ENCODE measurements at places on chromosomes 1 and 21.

DNA sequence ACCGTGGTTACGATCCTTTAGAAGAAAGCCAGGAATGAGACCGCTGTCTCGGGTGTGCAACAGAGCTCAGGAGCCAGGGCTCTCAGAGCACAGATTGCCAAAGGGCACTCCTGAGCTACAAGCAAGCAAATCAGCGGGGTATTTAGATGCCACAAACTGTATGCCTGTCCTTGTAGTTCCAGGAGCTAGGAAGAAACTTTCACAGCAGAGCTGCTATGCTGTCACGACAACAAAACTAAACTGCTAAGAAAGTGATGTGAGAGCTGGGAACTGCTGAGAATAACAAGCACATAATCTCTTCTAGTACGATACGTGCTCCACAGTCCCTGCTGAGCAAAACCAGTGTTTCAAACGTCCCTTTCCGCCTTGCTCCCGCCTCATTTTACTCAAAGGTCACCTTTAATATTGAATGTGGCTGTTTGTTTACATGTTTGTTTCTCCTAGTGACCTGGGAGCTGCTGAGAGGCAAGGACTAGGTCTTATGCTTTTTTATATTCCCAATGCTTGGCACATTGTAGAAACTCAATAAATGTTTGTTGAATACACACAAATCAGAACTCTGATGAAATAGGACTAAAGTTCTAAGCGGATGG is 14.7 kb downstream of the GREM2 start:
- no peak for DNase-seq

DNA sequence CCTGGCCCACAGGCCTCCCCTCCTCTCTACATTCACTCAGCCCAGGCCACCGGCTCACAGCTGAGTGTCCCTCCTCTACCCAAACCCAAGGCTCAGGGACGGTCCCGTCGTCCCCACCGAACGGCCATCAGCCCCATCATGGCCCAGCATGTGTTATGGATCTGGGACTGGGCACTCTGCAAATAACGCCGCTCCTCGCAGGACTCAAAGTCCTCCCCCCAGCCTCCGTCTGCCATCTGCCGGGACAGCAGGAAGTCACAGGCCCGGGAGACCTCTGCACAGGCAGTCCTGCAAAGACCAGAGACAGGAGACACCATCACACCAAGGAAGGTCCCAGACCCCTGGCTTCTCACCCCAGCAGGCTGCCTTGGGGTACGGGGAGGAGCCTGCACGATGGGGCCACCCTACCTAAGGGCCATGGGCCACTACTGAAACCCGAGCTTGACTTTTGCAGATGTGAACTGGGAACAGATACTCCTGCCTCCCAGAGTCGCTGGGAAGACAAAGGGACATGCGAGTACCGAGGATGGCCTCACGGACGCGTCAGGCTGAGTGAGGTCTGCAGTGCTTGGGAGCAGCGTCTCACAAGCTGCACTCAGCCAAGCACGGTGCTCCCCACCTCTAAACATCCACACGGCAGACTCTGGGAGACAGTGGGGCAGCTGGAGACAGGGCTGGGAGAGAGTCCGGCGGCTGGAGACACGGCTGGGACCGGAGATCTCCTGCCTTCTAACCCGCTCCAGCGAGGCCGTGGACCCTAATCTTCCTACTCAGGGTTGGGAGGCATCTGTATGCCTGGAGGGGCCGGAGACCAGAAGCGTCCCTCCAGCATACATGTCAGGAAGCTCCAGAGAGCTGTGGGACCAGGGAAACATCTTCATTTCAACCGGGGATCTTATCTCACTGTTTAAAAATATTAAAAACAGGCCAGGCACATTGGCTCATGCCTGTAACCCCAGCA is 10.4 kb upstream of the SPATC1L start:
- no peak for DNase-seq

DNA sequence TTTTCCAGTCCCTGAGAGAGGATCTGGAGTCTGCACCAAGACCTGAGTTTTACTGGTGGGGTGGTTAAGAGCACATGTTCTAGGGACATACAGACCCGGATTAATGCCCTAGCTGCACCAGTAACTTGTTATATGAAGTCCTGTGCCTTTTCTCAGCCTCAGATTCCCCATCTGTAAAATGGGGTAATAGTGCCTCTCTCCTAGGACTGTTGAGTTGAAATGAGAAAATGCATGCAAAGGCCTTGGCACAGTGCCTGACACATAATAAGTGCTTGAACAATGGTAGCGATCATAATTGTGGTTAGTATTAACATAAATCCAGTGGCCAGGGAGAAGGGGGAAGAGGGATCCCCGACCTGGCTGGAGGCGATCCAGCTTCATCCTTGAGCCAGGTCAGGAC is 12.3 kb downstream of the AHDC1 start:
- DNase-seq, result no peak

DNA sequence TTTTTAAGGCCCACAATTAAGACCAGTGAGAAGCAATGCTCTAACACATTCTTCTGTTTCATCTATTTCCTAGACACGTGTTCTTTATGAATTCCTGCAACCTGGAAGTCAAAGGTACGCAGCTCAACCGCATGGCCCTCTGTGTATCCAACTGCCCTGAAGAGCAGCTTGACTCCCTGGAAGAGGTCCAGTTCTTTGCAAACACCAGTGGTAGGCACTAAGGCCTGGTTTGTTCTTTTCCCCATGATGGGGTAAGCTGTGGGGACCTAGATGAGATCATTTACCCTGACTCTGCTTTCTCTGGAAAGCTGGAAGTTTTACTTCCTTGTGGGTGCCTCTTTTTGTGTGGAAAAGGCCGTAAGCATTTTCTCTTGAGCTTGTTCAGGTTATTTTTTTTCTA is 7.3 kb downstream of the SLC44A3 start:
- DNase-seq, result peak; percentile 73

- DNase-seq, result no peak
Observed at GRCh38 chr1:92949937-92950817, 11.1 kb downstream of the DIPK1A start.

DNA sequence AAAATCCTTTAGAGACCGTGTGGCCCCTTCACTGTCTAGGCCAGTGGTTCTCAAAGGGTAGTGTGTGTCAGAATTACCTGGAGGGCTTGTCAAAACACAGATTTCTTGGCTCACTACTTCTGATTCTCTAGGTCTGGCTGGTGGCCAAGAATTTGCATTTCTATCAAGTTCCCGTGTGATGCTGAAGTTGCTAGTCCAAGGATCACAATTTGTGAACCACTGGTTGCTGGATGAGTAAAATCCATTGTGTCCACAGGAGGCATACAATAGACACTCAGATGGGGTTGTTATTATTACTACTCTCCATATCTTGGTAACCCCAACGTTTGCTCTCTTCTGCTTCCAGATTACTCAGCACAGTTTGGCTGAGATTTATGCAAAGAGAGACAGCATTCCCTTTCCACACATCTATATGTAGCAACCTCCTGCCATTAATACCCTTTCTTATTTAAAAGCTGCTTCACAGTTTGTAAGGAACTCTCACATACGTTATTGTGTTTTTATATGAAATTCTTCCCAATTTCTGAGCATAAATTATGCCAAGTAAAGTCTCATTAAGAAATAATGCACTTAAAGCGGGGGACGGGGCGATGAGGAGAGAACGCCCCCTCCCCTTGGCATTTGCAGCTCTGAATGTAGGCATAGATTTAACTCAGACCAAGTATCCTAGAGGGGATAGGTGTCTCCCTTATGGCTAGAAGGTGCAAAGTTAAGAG is 720 bp upstream of the TMCC2 start:
- DNase-seq, result no peak

DNA sequence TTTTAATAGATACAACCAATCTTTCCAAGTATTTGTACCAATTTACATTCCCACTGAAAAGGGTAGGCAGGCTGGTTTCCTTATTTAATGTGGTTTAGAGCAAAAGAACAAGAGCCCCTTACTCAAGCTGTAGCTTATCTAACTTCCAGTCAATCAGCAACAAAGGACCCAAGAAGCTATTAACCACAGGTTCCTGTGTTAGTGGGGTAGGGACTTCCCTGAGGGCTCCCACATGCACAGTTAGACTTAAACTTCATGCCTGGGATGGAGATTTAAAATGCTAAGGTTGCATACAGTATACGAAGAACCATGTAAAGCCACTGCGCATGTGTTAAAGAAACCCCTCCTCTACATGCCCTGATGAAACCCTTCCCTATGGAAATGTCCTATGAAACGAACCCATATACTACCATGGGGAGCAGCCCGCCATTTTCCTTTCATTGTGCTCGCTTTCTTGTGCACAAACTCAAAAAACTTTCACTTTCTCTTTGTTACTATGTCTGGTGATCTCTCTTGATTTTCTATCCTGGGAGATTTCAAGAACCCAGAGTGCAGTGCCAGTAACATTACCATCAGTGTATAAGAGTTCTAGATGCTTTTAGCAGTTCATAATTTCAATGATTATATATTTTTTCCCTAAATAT is 23.3 kb upstream of the ST6GALNAC5 start:
- no peak for DNase-seq

- DNase-seq, result no peak
Observed at GRCh38 chr1:214004014-214004413, 16.2 kb downstream of the PROX1 start.

DNA sequence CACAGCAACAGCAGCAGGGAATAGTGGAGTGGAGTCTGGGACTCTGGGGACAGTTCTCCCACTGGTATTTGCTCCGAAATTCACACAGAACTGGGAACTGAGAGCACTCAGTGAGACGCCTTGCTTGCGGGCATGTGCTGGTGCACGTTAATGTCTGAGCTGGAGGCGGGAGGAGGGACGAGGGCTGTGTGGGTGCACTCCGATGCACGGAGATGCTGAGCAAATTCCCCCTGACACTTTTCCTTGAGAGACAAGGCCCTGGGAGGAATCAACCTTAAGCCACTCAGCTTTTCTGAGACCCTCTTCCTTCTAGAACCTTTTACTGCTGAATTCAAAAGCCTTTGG is 2.8 kb downstream of the RGS8 start:
- no peak for DNase-seq

DNA sequence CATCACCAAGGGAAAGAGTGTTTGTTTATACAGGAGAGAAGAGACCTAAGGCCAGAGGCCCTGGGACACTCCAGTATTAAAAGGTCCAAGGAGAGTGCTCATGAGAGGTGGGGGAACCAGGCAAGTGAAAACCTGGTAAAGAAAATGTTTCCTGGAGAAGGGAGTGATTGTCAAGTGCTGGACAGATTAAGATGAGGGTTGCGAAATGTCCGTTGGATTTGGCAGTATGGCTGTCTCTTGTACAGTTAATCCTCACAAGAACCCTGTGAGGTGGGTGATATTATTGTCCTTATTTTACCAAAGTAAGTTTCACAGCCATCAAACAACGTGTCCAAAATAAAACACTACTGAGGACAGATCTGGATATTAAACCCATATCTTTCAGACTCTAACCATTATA is 44.2 kb downstream of the RPAP2 start:
- no peak for DNase-seq
